ENCODE measurements at places on chromosomes 6 and 20.

- DNase-seq = no peak
Observed at GRCh38 chr20:40821429-40821828, 132.4 kb upstream of the MAFB start.

- peak; percentile 8 for DNase-seq
Observed at GRCh38 chr6:74939721-74940620, 265.9 kb downstream of the COL12A1 start.

GRCh38 chr6:167526465-167527368 is 201.8 kb downstream of the TTLL2 start:
- no peak for DNase-seq

DNA sequence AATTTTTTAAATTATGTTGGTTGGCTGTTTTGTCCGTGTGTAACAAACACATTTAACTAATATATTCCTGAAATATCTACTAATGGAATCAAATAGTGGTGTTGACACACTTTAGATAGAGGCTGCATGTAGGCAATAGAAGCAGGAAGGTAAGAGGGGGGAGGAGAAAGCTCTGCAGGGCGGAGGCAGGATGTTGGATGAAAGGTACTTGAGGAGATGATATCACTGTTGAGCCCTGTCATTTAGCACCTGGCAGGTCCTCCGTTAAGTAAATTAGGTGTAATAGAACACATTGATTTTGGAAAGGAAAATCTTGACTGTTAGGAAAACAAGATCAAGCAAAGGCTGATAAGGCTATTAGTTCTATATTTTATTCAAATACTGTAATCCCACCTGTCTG is 618.7 kb downstream of the PKHD1 start:
- DNase-seq = no peak

DNA sequence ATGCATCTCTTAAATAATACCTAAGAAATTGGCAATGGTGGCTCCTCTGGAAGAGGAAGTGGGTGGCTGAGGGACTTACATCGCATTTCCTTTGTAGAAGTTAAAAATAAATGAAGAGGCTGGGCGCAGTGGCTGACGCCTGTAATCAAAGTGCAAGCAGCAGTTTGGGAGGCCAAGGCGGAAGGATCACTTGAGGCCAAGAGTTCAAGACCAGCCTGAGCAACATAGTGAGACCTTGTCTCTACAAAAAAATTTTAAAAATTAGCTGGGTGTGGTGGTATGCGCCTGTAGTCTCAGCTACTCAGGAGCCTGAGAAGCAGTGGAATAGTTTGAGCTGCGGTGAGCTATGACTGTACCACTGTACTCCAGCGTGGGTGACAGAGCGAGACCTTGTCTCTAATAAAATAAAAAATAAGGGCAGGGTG is 12.2 kb upstream of the NCOA3 start:
- no peak for DNase-seq

DNA sequence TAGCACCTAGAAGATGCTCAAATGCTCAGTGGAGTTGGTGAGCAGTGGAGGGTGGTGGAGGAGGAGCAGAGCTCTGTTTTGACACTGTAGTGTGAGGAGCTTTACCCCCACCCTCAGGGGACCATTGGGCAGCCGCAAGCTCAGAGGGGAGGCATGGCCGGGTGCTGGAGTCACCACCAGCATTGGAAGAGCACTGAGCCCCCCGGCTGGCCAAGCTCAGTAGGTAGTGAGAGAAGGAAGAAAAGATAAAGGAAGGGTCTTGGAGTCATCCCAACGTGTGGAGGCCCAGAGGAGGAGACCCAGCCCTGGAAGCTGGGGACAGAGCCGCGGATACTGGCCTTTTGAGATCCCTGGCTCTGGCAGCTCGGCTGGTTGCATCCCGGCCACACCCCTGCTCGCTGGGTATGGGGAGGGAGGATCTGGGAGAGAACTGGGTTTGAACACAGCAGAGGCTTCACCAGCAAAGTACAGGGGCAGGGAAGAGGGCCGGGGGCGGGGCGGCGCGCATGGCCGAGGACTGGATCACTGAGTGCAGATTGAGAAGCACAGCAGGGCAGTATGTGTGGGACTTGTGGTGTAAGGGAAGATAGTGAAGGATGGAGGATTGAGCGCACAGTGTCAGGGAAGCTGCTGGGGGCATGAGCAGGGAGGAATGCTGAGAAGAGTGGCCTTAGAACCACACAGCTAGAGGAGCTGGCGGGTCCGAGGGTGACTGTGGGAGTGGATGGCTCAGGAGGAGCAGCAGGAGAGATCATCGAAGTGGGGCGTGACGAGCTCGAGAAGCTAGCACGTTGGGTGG is 24.4 kb downstream of the SYNDIG1 start:
- no peak for DNase-seq

DNA sequence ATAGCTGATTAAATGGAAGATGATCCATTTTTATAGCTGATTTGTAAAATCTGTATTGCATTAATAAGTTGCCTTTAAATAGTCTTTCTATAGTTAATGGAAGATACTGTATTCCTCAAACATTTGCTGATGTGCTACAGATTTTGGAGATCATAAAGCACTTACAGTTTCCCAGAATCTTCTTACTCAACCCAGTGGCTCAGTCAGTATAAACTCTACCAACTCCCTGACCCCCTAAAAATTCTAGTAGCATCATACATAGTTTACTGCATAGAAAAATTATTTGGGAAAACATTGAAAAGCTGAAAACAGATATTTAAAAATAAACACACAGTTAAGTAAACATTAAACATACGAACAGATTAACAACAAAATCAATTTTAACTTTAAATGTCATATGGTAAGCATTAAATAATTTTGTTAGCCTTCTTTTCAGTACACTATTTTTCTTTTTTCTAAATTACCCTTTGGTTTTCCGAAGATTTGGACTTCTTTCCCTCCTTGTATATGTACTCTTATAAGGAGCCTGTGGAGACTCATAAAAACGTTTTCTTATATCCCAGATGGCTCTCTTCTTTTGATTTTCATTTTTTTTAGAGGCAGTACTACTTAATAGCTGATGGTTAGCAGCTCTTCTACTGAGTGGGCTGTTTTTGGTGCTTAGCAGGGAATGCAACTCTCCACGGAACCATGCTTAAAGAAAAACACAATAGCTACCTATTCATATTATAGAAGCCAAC is 62.7 kb upstream of the BMP5 start:
- DNase-seq = no peak

GRCh38 chr6:120945905-120946594 is 388.2 kb downstream of the TBC1D32 start:
- DNase-seq = no peak

DNA sequence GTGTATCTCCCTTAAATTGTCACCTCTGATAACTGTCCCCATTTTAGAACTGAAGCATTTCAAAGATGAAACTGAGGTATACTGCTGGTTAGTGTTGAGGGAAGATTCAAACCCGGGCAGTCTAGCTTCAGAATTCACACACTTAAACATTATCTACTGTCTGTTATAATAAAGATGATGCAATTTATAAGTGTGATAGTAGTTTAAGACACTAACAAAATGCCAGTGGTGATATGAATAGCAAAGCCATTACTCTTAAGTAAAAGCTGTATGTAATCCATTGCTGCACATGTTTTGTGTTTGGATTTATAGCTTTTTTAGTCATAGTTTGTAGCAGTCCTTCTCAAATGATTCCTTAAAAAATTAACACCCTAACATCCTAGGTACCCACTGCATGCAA is 19.8 kb downstream of the USP45 start:
- peak; percentile 13 for DNase-seq

GRCh38 chr6:11878735-11879134 is 100.1 kb upstream of the ADTRP start:
- DNase-seq = peak; percentile 64

DNA sequence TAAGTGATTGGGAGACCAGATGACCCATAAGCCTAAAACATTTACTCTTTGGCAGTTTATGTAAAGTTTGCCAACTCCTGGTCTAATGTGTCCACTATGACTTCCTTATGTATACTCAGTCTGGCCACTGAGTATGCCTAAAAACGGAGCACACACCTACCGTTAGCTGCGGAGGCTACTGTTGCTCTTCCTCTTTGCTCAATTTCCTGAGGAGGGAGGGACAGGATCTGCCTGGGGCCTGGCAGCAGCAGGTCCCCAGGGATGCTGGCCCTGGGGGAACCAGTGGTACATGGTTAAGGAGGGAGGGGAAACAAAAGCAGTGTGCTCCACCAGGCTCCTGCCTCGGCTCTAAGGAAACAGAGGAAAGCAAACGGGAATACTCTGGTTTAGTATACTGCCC is 113.5 kb downstream of the CDYL start:
- DNase-seq = no peak

- DNase-seq = peak; percentile 54
Observed at GRCh38 chr6:73262671-73263569, at the start of gene KHDC1. Gene KHDC1, minus strand, starts transcription at chr6:73263196. Its CDS starts 20,679 bp downstream, at chr6:73242517.

DNA sequence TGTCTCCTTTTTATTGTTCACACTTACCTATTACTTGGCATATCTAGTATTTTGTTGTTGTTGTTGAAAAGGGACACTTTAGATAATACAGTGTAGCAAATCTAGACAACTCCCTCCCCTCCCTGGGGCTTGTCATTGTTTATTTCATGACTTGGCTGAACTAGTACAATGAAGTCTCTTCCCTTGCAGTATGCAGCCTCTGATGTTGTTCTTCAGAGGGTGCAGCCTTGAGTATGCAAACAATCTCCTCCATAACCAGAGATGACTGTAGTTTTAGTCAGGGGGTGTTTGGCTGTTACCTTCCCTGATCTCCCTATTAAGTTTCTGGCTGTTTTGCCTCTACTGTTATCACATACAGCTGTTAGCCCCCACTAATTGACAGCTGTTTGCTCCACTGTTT is 315.4 kb upstream of the RUNX2 start:
- DNase-seq = peak; percentile 4

GRCh38 chr6:10305790-10306415 is 109.0 kb downstream of the TFAP2A start:
- no peak for DNase-seq

- peak; percentile 20 for DNase-seq
Observed at GRCh38 chr6:5464099-5464885, 203.0 kb downstream of the FARS2 start.

DNA sequence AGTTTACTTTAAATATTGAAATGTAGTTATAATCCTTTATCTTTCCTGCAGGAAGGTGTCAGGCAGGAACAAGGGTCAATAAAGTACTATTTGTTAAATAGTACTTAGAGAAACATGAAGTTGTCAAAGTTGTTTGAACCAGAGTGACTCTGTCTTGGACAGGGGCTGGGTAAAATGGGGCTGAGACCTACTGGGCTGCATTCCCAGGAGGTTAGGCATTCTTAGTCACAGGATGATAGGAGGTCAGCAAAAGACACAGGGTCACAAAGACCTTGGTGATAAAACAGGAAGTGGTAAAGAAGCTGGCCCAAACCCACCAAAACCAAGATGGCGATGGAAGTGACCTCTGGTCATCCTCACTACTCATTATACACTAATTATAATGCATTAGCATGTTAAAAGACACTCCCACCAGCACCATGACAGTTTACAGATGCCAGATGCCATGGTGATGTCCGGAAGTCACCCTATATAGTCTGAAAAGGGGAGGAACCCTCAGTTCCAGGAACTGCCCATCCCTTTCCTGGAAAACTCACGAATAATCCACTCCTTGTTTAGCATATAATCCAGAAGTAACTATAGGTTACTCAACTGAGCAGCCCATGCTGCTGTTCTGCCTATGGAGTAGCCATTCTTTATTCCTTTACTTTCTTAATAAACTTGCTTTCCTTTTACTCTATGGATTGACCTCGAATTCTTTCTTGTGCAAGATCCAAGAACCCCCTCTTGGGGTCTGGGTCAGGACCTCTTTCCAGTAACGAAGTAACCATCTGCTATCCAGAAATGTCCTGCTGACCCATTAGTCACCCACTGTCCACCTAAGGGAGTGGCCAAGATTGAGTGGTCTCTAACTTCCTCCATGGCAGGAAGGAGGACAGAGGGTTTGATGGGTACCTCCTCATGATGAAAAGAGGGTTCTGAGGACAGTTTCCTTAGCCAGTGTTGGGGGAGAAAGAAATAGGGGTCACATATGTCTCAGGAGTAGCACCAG is 19.6 kb downstream of the SLC22A2 start:
- no peak for DNase-seq

DNA sequence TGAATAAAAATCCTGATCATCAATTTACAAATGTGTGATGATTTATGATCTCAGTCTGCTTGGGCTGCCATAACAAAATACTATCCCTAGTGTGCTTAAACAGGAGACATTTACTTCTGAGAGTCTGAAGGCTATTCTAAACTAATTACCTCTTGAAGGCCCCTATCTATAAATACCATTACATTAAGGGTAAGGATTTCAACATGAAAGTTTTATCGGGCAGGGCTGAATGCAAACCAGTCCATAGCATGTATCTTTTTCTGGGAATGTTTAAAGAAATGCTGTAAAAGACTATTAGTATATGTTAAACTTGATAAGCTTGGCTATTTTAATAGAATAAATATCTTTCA is 48.2 kb downstream of the TRDN start:
- no peak for DNase-seq

DNA sequence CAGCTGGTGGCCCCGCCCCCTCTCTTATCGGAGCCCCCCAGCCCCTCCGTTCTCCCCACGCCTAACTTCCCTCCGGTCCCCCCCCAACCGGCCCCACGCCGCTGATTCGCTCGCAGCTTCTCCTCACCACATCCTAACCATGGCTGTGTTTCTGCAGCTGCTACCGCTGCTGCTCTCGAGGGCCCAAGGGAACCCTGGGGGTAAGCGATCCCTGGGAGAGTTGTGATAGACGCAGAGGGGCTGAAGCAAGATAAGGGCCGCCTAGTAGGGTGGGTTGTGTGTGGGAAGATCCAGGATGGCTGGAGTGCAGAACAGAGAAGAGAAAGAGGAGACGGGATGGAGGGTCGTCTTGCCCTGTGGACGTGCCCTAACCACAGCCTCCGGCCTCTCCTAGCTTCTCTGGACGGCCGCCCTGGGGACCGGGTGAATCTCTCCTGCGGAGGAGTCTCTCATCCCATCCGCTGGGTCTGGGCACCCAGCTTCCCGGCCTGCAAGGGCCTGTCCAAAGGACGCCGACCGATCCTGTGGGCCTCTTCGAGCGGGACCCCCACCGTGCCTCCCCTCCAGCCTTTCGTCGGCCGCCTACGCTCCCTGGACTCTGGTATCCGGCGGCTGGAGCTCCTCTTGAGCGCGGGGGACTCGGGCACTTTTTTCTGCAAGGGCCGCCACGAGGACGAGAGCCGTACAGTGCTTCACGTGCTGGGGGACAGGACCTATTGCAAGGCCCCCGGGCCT is at the start of gene MPIG6B:
Gene MPIG6B, plus strand, starts transcription at position 129 of the 735 bp plus-strand sequence. Its CDS starts 11 bp downstream, at position 140.
- no peak for DNase-seq

GRCh38 chr6:90160013-90160412 is 136.6 kb downstream of the BACH2 start:
- DNase-seq = no peak

DNA sequence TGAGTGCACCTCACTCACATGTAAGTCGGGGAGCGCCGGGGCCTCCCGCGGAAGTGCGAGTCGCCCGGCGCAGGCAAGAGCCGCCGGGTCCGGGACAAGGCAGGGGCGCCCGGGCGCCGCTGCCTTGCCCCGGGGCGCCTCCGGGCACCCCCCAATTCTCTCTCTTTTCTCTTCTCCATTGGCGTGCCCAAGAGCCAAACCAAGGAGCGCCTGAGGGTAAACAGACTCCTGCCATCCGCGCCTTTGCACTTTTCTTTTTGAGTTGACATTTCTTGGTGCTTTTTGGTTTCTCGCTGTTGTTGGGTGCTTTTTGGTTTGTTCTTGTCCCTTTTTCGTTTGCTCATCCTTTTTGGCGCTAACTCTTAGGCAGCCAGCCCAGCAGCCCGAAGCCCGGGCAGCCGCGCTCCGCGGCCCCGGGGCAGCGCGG is 36.8 kb downstream of the GNAS start:
- DNase-seq = no peak

- no peak for DNase-seq
Observed at GRCh38 chr20:60055740-60056139, 97.5 kb downstream of the CDH26 start.
